Stimulated activated CD4-positive, alpha-beta T cell treated with anti-CD3 and anti-CD28 coated beads, Interleukin-1b, Interleukin-23, amount 100 ng/mL, for 1 hour (primary cell): ENCODE measurements at places on chromosomes 13 and 19.

GRCh38 chr19:36026091-36026876, 6.4 kb downstream of the CLIP3 start:
- DNase-seq: no peak

GRCh38 chr13:28510542-28510941, 15.6 kb upstream of the FLT1 start:
- no peak for DNase-seq

DNA sequence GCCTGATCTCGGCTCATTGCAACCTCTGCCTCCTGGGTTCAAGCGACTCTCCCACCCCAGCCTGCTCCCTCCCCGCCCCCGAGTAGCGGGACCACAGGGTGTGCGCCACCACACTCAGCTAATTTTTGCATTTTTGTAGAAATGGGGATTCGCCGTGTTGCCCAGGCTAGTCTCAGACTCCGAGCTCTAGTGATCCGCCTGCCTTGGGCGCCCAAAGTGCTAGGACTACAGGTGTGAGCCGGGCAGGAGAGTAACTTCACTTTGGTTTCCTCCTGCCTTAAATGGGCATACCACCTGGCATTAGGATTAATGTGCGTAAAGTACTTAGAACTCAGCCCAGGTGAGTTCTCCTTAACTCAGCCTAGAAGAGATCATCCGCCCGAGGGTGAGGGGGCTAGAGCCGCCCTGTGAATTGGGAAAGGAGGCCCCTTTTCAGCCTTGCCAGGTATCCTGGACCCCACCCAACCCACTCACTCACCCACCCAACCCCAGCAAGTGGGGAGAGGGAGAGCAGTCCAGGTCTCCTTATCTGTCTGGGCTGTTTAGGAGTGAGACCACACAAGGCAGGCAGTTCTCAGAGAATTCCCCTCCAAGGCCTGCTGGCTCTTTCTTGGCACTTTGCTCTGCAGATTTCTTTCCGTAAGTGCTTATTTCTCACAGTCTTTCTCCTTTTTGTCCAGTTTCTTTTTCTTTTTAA, 1.2 kb upstream of the ZFP36 start:
- DNase-seq: no peak

GRCh38 chr19:45485305-45486077, 11.4 kb downstream of the RTN2 start:
- DNase-seq: peak; percentile 97

- DNase-seq: no peak
These were observed 236.5 kb downstream of the DCLK1 start for GRCh38 chr13:35894636-35895035.

DNA sequence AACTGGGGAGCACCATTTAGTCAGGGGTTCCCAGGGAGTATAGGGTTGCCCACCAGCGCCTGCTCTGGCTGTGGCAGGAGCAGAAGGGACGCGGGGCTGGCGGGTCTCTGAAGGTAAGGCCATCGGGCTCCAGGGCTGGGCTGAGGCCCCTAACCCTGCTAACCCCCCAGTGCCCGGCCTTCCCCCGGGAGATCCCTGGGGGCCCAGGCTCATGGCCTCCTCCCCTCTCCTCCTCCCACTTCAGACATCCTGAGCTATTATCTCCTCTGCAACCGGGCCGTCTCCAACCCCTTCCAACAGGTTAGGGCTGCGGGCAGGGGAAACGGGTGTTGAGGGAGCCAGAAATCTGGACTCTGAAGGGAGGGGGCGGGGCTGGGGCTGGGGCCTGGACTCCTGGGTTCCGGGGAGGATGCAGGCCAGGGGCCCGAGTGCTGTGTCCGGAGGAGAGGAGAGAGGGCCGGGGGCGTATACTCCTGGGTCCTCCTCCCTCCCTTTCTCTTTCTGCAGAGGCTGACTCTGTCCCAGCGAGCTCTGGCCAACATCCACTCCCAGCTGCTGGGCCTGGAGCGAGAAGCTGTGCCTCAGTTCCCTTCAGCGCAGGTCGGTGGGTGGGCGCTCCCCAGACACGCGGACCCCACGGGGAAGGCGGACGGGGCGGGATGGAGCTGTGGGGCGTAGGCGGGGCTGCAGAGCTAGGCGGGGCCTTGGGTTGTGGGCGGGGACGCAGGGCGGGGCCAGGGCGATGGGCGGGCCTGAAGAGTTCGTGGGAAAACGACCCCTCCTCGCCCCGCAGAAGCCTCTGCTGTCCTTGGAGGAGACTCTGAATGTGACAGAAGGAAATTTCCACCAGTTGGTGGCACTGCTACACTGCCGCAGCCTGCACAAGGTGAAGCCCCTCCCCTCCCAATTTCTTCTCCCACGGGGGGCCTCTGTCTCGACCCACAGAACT, 15.3 kb downstream of the TTYH1 start:
- no peak for DNase-seq

- DNase-seq: no peak
These were observed 385.8 kb downstream of the ZNF536 start for GRCh38 chr19:30757837-30758617.

DNA sequence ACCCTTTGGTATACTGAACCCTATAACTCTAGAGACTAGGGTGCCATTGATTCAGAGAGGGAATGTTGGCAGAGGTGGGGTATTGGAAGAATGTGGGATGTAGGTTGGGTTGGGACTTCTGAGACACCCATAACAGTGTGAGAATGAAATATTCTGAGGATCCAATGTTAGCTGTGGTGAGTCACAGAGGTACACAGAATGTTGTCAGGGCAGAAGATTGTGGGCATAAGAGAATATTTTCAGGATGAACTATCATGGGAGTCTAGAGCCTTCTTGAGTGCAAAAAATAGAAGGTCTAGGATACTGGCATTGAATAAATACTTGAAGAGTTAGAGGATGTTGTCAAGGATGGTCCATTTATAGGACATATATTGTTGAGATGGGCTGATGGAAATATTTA, 9.0 kb downstream of the KLK13 start:
- DNase-seq: no peak

GRCh38 chr13:87837946-87838345, 166.8 kb downstream of the SLITRK5 start:
- no peak for DNase-seq

DNA sequence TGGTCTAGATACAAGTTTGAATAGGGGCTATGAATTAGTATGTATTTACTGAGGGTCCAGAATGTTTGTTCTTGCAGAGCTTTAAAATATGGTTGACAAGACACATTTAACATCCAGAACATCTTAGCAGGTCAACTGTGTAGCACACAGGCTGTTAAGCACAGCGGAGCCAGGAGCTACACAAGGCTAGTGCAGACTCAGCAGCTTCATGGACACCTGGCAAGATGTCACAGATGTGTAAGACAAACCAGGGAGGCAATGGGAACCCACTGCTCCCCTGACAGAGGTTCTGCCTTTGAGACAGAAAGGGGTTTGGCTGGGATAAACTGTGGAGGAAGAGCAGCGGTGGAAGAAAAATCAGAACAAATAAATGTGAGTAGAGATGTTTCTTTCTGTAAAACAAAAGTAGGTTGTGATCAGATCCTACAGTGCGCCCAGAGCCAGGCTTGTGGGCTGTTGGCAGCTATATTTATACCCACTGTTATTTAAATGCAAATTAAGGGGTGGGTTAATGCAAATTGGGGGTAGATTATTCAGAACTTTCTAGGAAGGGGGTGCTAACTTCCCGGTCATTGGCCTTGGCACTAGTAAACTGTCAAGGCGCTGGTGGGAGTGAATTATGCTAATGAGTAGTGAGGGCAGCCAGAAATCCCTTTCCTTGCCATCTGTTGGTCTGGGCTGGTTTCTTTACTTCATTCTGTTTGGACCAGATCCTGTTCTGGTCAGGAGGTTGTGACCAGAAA, 33.0 kb downstream of the MIPEP start:
- no peak for DNase-seq

DNA sequence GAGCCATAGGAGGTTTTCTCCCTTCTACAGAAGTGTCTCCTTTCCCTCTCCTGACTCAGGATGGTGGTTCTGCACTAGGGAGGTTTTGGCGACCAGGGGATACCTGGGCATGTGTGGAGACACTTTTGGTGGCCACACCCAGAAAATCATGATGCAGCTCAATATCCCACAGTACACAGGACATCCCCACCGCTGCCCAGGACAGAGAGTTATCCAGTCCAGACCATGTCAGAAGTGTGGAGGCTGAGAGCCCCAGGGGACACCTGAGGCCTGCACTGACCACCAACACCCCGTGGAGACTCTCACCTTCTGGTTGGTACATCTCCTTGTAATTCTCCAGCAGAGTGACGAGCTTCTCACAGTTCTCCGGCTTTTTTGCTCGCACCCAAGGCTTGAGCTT, 16.6 kb downstream of the PEG3 start:
- DNase-seq: no peak

- DNase-seq: peak; percentile 47
These were observed 14.0 kb upstream of the GPR4 start for GRCh38 chr19:45615795-45616703.

- DNase-seq: no peak
These were observed 17.5 kb upstream of the PROZ start for GRCh38 chr13:113140677-113141600.

GRCh38 chr13:59532405-59532804, 631.3 kb downstream of the DIAPH3 start:
- no peak for DNase-seq

DNA sequence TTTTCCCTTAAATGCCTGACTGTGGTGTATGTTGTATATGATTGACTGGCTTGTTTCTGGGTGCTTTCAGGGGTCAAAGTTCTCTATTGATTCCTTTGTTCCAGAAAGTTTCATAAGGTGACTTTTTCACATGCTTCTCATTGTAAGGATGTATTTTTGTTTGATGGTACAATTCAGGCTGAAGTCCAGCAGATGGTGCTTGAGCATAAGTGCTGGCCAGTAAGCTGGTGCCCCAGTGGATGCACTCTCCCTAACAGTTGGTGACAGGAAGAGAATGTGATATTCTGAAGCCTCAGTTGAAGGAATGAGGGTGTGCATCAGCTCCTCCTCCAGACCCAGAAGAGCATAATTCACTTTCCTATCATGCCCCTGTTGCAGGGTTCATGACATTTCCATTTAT, 1941.6 kb upstream of the PRR20A start:
- DNase-seq: no peak

DNA sequence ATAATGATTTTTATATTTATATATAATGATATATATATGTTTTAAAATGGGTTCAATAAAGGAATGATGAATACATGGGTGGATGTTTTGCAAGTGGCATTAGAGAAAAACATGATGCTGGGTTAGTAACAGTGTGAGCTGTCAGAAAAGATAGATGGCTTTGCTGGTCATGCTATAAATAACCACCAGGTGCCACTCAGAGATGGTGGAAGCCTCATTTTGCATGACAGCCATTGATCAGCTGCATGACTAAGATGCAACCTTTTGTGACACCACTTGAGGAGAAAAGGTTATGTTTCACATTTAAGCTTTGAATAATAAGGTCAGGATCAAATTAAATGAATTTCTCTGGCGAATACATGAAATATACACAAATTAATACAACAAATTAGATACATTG, 737.7 kb downstream of the PCDH9 start:
- no peak for DNase-seq
